A673 (cell line): ENCODE measurements at places on chromosomes 16 and 17. TPM values are rescaled to one million over a fixed set of nuclear protein-coding genes. Genes with fewer than 3 reads are reported as not detected.

IGF2BP1 gene
- total RNA-seq = 495 and 517 TPM in 2 replicates

KRT39 gene
- total RNA-seq = not detected in 2 replicates

STH gene
- total RNA-seq = 0.83 TPM in 1 of 2 replicates, not detected in the other

- no peak overlapping the region for H3K27ac ChIP-seq
- H3K36me3 ChIP-seq = no peaks in the 10 kb centered on the region
- peak overlapping the region; percentile 42 for H3K4me3 ChIP-seq
- no peak for DNase-seq
Observed at GRCh38 chr17:40363111-40363827, 1.3 kb downstream of the GJD3 start.

GRCh38 chr16:75048054-75048453 is 49.2 kb downstream of the ZNRF1 start:
- peaks cover 22% of the 10 kb centered on the region for H3K4me1 ChIP-seq
- no peak for DNase-seq
- no peaks in the 10 kb centered on the region for H3K36me3 ChIP-seq
- peak overlapping the region; percentile 4 for H3K27ac ChIP-seq
- no peak overlapping the region for H3K4me3 ChIP-seq
- H3K27me3 ChIP-seq = no peaks in the 10 kb centered on the region
